ENCODE measurements at places on chromosomes 13 and 19. TPM values are rescaled to one million over a fixed set of nuclear protein-coding genes. Genes with fewer than 3 reads are reported as not detected.

Gene SWSAP1
- total RNA-seq: 2.7 TPM

Gene KBTBD6
- total RNA-seq: 7.1 TPM

Gene SLC6A16
- total RNA-seq: 3.5 TPM

Gene ZNF99
- total RNA-seq: not detected

DNA sequence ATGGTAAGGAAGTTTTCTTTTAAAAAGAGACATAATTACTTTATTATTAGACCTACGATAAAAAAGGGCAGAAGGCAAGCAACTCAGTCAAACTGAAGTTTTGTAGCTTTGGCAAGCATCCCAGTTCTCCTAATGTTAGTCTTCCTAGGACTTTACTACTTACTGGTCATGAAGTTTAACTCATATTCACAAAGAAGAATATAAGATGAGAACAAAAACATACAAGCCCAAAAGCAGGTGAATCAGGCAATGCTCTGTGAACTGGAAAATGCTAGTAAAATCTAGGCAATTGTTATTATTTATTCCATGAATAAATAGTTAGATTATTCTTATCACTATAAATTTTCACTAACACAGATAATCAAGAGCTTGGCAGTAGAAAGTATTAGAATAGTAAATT is 85.0 kb downstream of the MIPEP start:
- no peak for DNase-seq

- DNase-seq: no peak
Measured at GRCh38 chr19:45976178-45976577, 2.5 kb upstream of the NOVA2 start.

DNA sequence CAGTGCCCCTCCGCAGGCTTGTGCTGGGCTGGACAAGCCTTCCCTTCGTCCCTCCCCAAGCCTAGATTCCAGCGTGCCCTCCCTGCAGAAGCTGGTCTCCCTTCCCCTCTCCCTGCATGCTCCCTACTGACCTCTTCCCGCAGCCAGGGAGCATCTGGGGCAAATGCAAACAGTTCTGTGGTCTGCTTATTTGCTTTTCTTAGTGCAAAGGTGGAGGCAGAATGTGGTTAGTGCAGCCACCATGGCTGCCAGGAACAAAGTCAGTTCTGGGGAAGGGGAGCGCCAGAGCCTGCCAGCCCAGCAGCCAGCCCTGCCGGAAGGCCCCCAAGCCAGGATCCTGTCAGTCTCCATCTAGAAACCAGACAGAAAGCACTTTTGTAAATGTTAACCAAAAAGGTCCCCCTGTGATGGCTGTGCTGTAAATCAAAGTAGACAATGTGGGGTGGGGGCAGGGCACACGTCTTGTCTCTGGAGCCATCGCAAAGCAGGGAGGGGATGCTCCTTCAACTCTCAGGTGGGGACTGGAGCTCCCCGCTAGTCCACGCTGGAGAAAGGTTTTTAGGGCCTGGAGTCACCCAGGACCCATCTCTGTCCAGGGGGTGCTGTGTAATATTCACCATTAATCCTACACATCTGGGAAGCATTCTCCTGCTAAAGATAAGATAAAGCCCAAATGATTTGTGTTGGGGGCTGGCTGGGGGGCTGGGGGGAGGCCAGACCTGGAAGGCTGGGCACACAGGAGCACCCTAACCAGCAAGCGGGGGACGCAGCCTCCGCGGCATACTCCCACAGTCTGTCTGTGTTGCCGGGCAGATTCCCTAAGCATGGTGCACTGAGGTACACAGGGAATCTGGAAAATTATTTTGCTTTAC is 30.9 kb downstream of the SERP2 start:
- DNase-seq: no peak

GRCh38 chr19:49895566-49896297 is 955 bp downstream of the IL4I1 start:
- no peak for DNase-seq
